D721Med (cell line): ENCODE measurements at places on chromosomes 1 and 21.
A peak's percentile ranks its signal among the peaks of the same experiment; 100 is the strongest.

GRCh38 chr1:46174448-46175231 is at the start of gene TSPAN1:
Gene TSPAN1, plus strand, starts transcription at chr1:46175087. Its CDS starts 6,021 bp downstream, at chr1:46181108.
- peak; percentile 5 for DNase-seq

DNA sequence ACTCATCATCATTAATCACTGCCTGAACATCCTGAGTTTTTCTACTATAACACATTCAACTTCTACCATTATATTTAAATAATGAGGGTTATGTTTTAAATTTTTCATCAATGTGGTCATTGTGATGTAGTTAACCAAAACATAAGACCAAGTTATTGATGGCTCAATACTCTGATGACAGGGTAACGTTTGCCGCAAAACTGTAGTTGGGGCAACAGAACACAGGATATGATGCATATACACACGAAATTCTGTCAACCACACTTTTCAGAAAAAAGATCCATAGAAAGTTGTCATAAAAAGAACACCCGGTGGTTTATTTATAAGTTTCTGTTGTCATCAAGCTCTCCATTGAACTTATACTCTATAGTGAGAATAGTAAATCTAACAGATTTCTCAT is 121.7 kb upstream of the COL11A1 start:
- no peak for DNase-seq

GRCh38 chr1:185068341-185068740 is 23.0 kb downstream of the RNF2 start:
- no peak for DNase-seq

GRCh38 chr1:184187097-184187496 is 135.6 kb downstream of the TSEN15 start:
- DNase-seq, result no peak

DNA sequence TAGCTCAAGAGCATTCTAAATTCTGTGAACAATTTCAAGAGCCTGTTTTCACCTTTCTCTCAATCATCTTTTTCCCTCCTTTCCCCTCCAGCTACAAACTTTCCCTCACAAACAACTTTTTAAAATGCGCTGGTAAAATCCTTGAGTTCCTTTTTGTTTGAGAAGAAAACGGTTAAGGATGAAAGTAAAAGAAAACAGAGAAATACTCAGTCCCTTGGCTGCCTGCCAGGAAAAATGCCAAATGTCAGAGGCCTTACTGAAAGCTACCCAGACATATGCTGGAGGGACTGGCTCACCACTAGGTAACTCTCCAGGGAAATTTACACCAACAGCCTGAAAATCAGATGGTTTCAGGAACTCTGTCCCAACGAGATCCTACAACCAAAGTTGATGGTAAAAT is 11.0 kb upstream of the SERBP1 start:
- no peak for DNase-seq

GRCh38 chr21:36282568-36283230 is 37.3 kb upstream of the MORC3 start:
- DNase-seq, result no peak

- no peak for DNase-seq
Measured at GRCh38 chr1:161899091-161899490, 124.6 kb downstream of the OLFML2B start.

- DNase-seq, result no peak
Measured at GRCh38 chr1:183101081-183101480, 77.9 kb downstream of the LAMC1 start.

DNA sequence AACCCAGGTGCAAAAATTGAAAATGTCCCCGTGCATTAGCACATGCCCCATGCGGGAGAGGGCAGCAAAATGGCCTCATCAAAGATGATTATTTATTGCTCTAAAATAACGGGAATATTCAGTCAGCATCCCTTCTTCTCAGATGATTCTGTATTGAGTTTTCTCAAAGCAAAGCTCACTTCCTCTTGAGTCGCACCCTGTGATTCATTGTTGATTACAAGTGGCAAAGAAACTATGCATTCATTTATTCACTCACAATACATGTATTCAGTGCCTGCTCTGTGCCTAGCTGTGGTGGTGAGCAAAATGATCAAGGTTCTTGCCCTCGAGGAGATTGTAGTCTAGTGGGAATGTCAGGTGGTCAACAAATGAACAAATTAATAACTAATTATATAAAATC is 226.0 kb upstream of the KAZN start:
- DNase-seq, result no peak

DNA sequence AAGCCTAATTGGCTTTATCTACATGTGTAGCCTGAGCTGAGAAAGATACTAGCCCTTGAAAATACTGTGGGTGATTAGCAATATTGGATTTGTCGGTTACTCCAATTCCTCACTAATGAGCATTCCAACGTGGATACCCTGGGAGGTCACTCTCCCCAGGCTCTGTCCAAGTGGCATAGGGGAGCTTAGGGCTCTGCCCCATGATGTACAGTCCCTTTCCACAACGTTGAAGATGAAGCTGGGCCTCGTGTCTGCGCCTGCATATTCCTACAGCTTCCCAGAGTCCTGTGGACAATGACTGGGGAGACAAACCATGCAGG is 2.6 kb downstream of the RCC1 start:
- no peak for DNase-seq

DNA sequence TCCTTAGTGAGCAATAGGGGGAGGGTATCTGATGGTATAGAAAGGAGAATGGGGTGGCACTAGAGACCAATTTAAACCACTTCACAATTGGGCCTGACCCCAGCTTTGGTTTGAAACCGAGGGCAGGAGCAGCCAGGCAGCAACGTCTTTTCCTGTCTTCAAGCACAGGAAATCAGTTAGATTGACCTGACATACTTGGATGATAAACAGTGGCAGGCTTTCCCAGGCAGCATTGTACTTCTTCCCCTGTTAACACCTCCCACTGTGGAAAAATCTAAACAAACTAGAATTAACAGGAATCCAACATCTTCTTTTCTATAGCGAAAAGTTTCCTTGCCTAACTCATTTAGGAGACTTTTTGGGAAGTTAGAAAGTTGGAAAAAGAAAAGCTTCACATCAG is 40.6 kb downstream of the SELL start:
- DNase-seq, result no peak

- no peak for DNase-seq
Measured at GRCh38 chr1:110584045-110584444, 22.1 kb downstream of the KCNA2 start.

GRCh38 chr1:242456726-242457269 is 67.7 kb downstream of the PLD5 start:
- no peak for DNase-seq

GRCh38 chr21:45403133-45403824 is 1.7 kb upstream of the COL18A1 start:
- no peak for DNase-seq

DNA sequence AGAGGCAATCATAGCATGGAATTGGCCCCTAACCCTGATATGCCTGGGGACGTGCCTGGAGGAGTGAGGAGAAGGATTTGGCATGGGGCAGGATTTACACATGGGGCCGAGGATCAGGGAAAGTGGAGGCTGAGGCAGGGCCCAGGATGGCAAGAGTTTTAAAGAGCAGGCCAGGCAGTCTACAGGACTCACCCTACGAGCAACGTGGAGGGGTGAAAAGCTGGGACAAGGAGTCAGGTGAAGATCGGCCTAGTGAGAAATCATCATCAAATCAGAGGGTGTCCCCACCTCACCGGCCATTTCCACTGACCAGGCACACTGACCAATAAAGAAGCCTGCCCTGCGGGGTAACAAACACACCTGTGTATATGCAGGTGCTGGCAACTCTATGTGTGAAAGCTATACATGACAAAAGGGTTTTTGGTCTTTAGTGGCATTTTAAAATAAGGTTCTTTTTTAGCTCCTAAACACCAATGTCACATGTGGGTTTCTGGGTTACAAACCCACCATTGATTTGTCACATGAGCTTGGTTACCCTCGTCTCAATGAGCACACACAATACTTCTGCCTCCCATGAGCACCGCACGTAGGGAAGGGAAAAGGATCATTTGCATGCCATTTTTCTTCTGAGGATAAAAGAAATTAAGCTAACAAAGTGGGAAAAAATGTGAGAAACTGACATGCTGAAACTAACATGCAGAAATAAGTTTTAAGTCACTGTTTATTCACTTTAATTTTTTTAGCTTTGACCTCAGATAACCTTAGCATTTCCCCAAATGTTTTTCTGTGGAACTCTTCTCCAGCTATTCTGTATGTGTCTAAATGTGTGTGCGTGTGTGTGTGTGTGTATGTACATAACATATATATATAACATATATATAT is 168.1 kb upstream of the EDN2 start:
- DNase-seq, result no peak

- no peak for DNase-seq
Measured at GRCh38 chr1:109438798-109439297, 12.6 kb upstream of the PSMA5 start.
